A549 treated with Mapracorat at 1 μM for 4 hours (cell line): ENCODE measurements at places on chromosomes 6 and 20. TPM values are rescaled to one million over a fixed set of nuclear protein-coding genes. Genes with fewer than 3 reads are reported as not detected.

The TOX2 gene
- total RNA-seq, result 10.7 to 14.4 TPM (median 12.8 TPM) in 5 replicates

The ENPP3 gene
- not detected in 5 replicates for total RNA-seq

The YWHAB gene
- 187 to 204 TPM (median 194 TPM) in 5 replicates for total RNA-seq

The GCM1 gene
- 0.07 to 0.11 TPM in 2 of 5 replicates, not detected in the others for total RNA-seq

The TRIM40 gene
- not detected in 5 replicates for total RNA-seq

The ZNF184 gene
- 2.1 to 3.5 TPM (median 2.8 TPM) in 5 replicates for total RNA-seq

The AGPAT4 gene
- 2.9 to 5.5 TPM (median 5.0 TPM) in 5 replicates for total RNA-seq

The MED20 gene
- total RNA-seq, result 13.0 to 15.0 TPM (median 13.8 TPM) in 5 replicates

The PPP1R18 gene
- 41.4 to 47.5 TPM (median 44.5 TPM) in 5 replicates for total RNA-seq

The MUCL3 gene
- total RNA-seq, result 0.08 to 0.20 TPM (median 0.12 TPM) in 5 replicates

The OSBPL2 gene
- total RNA-seq, result 16.5 to 21.5 TPM (median 21.2 TPM) in 5 replicates

The KCNB1 gene
- total RNA-seq, result 0.98 to 3.6 TPM (median 1.3 TPM) in 5 replicates

The EPB41L1 gene
- total RNA-seq, result 58.5 to 81.6 TPM (median 74.2 TPM) in 5 replicates

The TPD52L1 gene
- total RNA-seq, result 47.3 to 52.0 TPM (median 47.9 TPM) in 5 replicates

The GINS1 gene
- total RNA-seq, result 32.2 to 34.6 TPM (median 33.2 TPM) in 5 replicates

The LY6G6C gene
- 0.21 to 0.24 TPM (median 0.23 TPM) in 3 of 5 replicates, not detected in the others for total RNA-seq

The DDX39B gene
- total RNA-seq, result 336 to 391 TPM (median 386 TPM) in 5 replicates

The FOXS1 gene
- 0.17 to 0.86 TPM (median 0.61 TPM) in 5 replicates for total RNA-seq

The PAX1 gene
- 0.06 TPM in 1 of 5 replicates, not detected in the others for total RNA-seq

The HLA-DQB1 gene
- total RNA-seq, result not detected in 5 replicates

The PPARD gene
- total RNA-seq, result 4.6 to 6.7 TPM (median 6.0 TPM) in 5 replicates

The MRAP2 gene
- 1.2 to 2.0 TPM (median 1.7 TPM) in 5 replicates for total RNA-seq

The WFDC9 gene
- not detected in 5 replicates for total RNA-seq

The SMLR1 gene
- not detected in 5 replicates for total RNA-seq

The COL9A1 gene
- total RNA-seq, result not detected in 5 replicates

The KIAA1755 gene
- 0.08 to 0.26 TPM (median 0.13 TPM) in 5 replicates for total RNA-seq

The SLC17A2 gene
- not detected in 5 replicates for total RNA-seq
